ENCODE measurements at places on chromosomes 5 and 9. TPM values are rescaled to one million over a fixed set of nuclear protein-coding genes. Genes with fewer than 3 reads are reported as not detected.

The HMMR gene
- total RNA-seq: 94.1 TPM

The NRARP gene
- 2.1 TPM for total RNA-seq

DNA sequence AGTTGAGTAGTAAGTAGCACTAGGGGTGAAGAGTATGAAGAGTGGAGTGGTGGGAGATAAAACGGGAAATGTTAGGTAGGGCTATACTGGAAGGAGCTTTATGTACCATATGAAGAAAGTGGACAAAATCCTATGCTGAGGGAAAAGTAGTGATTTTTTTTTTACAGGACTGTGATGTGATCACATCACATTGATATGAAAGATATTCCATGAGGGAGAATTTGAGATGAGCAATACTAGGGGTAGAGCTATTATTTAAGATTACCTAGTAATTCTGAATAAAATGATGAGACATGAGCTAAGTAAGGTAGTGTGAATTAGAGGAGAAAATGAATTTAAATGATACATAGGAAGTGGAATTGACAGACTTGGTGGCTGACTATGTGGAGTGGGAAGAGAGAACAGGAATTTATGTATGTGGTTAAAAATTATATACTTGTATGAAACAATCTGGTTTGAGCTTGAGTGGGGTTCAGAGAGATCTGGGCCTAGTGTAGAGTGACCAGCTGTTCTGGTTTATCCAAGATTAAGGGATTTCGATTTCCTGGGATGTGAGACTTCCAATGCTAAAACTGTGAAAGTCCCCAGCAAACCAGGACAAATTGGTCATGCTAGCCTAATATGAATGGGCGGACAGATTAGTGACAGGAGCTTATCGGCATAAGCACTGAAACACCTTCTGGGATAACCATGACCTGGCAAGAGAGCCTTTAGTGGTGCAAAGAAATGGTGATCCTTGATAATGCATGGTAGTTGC, 29.3 kb upstream of the STOM start:
- no peak for DNase-seq

DNA sequence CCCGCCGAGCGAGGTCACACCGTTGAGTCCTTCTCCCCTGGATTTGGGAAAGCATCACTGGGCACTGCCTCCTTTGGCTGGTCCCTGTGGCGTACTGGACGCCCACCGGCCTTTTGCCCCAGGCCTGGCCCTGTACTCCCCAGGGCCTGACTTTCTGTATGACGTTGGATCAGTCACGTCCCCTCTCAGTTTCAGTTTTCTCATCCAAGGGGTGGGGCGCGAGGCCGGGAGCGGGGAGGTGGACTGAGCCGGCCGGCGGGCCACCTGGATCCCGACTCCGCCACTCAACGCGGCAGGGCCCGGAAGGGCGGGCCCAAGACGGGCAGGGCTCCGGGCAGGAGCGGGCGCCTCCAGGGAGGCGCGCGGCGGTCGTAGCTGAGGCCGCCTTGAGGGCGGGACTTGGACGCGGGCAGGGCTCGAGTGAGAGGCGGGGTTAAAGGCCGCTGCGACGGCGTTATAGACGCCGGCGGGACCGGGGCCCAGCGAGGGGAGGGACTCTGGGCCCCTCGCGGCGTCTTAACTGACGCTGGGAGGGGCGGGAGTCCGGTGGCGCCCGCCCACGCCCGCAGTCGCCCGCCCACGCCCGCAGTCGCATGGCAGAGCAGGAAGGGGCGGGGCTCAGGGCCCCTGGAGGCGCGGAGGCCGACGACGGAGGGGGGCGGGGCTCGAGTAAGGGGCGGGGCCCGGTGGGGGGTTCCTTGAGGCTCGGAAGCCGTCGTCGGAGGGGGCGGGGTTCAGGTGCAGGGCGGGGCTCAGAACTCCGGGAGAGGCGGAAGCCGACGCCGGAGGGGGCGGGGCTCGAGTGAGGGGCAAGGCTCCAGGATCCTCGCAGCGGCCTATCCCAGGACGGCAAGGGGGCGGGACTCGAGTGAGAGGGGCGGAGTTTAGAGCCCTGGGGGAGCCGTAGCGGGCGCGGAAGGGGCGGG, 549 bp upstream of the CARD19 start:
- DNase-seq: peak; percentile 100

The PCDHGA11 gene
- total RNA-seq: 0.07 TPM

- DNase-seq: no peak
These were observed 6.4 kb downstream of the LTC4S start for GRCh38 chr5:179800071-179800695.

DNA sequence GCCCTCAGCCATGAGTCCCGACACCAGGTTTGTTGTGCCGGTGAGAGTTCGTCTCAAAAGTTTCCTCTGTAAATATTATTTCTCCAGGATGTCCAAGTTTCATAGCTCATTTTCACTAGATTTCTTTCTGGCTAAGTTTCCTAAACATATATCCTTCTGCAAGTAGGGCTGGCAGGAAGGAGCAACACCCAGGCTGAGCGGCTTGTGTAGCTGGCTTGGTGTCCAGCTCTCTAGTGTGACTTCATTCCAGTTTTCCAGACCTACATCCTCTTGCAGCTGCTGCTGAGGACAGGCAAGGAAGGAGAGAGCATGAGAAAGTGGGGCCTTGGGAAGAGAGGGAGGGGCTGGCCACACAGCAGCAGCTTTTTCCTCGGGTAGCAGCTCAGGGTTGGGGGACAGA, 80.3 kb downstream of the FGF1 start:
- DNase-seq: no peak

GRCh38 chr9:22363421-22363887, 83.2 kb upstream of the DMRTA1 start:
- DNase-seq: no peak

GRCh38 chr9:25684321-25684720, 6.1 kb upstream of the TUSC1 start:
- DNase-seq: no peak

GRCh38 chr9:114008667-114009410, 69.3 kb downstream of the AMBP start:
- DNase-seq: no peak

The GMCL2 gene
- not detected for total RNA-seq

GRCh38 chr5:147522435-147522834, 12.6 kb upstream of the DPYSL3 start:
- DNase-seq: no peak

GRCh38 chr9:113895526-113895925, 19.4 kb downstream of the ZNF618 start:
- DNase-seq: no peak

DNA sequence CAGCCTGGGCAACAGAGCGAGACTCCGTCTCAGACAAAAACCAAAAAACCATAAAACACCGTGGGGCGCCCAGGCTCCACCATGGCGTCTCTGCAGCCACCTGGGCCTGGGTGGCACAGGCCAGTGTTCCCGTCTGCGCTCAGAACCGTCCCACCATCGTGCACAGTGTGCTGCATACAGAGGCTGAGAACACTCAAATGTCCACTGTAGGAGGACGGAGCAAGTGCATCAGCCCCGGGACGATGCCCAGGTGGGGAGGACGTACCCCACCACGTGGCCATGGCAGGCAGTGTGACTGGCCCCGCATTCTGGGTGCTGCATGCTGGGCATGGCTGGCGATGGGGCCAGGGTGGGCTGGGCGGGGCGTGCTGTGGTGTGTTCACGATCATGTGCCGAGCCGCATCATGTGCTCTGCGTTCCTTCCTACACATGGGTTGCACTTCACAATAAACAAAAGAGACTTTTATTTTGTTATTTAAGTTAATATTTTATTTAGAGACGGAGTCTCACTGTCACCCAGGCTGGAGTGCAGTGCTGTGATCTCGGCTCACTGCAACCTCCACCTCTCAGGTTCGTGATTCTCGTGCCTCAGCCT, 37.8 kb downstream of the EXD3 start:
- DNase-seq: no peak

The SMAD5 gene
- total RNA-seq: 7.7 TPM

The GKAP1 gene
- 4.2 TPM for total RNA-seq

DNA sequence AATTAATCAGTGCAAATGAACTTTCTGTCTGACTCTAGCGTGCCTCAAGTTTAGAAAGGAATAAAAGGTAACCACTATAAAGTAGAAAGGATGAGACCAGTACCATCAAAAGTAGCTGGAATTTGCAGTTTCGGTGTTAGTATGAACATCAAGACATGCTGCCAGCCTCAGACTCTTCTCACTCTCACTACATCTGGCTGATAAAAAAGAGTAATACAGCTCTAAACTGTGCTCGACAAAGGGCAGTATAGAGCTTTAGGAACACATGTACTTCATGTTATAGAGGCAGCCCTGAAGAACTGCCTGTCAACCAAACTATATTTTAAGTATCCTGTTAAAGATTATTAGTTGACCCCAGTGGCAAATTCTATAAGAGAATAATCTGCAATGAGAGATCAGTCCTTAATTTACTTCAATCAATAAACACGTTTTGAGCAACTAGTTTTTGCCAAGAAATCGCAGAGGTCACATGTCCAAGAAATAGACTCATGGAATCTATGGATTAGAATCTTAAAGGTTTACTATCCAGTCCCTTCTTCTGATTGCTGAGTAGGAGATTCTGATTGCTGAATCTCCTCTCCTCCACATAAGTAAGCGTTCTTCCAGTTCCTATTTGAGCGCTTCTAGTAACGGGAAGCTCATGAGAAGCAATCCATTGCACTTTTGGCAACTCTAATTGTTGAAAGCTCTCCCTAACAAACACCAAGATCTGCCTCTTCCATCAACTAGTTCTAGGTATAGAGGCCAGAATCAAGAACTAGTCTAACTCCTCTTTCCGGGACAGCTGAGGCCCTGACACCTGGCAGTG, 941 bp downstream of the XPA start:
- no peak for DNase-seq

The OR1L1 gene
- total RNA-seq: not detected

DNA sequence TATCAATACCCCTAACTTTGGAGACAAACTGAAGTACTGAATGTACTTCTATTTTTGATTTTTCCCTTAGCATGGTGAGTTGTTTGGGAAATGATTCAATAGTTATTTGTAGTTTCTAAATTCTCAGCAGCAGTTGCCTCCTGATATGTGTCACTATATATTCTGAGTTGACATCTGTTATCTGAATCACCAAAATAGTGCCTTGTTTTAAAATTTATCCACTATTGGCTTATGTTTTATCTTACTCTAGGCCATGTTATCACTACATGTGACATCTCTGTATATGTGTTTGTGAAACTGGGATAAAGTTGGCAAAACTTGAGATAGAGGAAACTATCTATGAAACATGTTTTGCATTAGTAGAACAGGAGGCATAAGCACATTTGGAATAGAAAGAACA, 317.6 kb downstream of the TLE4 start:
- no peak for DNase-seq

The IL33 gene
- total RNA-seq: not detected

DNA sequence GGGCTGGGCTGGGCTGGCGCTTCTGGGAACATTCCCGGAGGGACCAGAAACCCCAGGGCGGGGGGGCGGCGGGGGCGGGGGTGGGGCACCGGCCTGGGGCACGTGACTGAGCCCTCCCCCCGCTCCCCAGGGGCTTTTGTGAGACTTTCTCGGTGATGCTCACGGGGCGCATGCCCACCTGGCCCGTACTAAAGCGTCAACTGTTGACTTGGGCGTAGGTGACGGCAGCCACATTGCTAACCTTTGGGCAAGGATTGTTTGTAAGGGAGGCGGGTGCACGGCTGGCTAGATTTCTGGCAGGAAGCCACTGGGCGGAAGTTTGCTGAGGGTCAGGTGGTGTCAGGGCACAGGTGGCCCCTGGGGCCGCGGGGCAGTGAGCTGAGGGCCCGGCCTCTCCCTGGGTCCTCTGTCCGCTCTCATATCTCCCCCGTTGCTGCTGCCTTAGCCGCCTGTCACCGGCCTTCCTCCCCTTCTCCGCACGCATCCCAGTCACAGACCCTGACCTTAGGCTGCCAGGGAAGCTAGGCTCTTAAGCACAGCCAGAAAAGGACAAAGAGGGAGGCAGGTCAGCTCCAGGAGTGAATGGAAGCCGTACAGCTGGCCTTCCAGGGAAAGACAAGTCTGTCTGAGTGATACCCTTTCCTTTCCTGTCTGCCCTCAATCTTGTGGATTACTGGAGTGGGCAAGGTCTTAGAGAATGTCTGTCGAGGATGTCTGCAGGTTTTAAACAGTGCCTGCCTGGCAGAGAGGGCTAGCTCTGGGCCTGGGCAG, 812 bp downstream of the CACFD1 start:
- DNase-seq: peak; percentile 57

DNA sequence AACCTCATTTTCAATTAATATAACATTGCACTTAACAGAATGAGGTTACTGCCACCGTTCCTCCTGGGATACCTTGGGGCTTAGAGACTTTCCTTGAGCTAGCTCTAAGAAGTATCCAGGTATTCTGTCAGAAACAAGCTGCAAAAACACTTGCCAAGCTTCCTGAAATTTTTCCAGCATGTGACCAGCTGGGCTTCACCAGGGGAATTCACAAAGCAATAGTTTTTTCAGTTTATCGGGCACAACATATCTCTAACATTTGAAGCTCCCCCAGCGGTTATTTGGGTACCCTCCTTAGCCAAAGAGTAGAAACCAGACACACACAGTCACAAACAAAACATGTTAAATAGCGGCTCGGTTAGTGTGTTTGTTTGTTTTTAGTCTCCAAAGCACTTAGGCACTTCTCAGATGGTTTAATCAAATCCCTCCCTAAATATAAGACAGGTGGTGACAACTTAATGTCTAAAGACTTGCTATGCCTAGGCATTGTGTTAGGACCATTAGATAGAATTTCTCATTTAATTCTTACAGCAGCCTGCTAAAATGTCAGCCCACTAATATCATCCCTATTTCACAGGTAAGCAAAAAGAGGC, 278.2 kb downstream of the GLIS3 start:
- no peak for DNase-seq

The PPP2R2B gene
- 0.40 TPM for total RNA-seq

DNA sequence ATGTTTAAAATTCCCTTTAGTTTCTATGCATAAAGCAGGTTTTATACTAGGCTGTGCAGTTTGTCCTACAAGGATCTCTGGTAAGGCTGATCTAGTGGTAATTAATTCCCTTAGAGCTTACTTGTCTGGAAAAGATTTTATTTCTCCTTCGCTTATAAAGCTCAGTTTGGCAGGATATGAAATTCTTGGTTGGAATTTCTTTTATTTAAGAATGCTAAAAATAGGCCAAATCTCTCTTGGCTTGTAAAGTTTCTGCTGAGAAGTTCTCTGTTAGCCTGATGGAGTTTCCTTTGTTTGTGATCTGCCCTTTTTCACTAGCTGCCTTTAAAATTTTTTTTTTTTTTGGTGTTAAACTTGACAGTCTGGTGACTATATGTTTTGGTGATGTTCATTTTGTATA, 237.1 kb upstream of the TLE4 start:
- DNase-seq: no peak

DNA sequence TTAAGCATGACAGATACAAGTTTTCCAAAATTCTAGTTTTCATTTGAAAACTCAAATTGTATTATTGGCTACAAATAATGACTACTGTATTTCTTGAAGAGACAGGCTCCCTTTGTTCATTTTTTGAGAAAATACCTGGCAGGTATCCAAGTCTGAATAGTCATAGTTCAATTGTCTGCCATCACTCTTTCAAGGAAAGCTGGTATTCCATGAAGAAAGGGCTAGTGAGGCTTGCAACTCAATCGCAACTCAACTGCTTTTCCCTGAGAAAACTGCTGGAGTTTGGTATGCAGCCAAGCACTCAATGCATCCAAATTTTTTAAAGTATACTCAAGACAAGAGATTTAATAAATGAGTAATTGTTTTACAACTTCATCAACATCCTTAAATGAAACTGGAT, 61.4 kb upstream of the TRIO start:
- no peak for DNase-seq

GRCh38 chr5:67815455-67816391, 399.8 kb upstream of the PIK3R1 start:
- no peak for DNase-seq

The MLANA gene
- not detected for total RNA-seq

The SRA1 gene
- 47.3 TPM for total RNA-seq

GRCh38 chr5:116462500-116462899, 112.1 kb downstream of the SEMA6A start:
- no peak for DNase-seq
